NCI-H2081 treated with DMSO at 0.1 percent for 48 hours (cell line): ENCODE measurements at places on chromosomes 7 and 10.

- no peak for DNase-seq
Observed at GRCh38 chr10:22714479-22715289, at the start of gene PIP4K2A. TSS of gene PIP4K2A (minus strand) at chr10:22714578. CDS start at chr10:22714326, 252 bp downstream.

- DNase-seq = no peak
Observed at GRCh38 chr7:24931844-24932243, 48.1 kb downstream of the OSBPL3 start.

DNA sequence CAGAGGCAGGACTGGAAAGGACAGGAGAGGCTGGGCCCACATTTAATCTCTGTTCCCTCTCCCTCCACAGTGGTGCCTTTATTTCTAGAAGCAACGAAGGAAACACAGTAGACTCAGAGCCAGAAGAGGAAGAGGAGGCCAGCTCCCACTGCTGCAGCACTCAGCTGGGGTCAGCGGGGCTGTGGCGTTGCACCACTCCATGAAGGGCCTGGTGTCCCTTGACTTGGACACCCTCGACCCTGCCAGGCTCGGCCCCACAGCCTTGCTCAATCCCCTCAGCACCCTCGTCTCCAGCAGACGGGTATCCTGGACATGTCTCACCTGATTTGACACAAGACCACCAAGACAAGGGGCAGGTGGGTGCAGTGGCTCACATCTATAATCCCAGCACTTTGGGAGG lies 38.8 kb downstream of the PRKAG2 start:
- DNase-seq = no peak

GRCh38 chr7:144720149-144720548 lies 115.7 kb downstream of the TPK1 start:
- no peak for DNase-seq

GRCh38 chr7:71905821-71906220 lies 506.3 kb downstream of the CALN1 start:
- DNase-seq = no peak

DNA sequence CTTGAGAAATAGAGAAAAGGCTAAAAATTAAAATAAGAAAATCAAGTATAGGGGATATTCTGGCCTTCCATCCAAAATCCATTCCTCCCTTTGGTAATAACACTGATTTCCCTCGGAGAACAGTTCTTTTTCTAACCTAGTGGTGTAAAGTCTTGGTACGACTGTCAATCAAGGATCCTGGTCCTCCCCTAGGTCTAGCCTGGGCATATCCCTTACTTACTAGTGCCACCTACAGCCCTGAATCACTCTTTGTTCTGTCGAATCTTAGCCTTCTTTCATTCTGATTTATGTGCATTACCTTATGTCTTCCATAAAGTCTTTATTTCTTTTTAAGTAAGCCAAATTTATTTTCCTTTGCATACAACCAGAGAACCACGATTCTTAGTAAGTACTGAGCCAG lies 298.7 kb upstream of the LRRTM3 start:
- no peak for DNase-seq

DNA sequence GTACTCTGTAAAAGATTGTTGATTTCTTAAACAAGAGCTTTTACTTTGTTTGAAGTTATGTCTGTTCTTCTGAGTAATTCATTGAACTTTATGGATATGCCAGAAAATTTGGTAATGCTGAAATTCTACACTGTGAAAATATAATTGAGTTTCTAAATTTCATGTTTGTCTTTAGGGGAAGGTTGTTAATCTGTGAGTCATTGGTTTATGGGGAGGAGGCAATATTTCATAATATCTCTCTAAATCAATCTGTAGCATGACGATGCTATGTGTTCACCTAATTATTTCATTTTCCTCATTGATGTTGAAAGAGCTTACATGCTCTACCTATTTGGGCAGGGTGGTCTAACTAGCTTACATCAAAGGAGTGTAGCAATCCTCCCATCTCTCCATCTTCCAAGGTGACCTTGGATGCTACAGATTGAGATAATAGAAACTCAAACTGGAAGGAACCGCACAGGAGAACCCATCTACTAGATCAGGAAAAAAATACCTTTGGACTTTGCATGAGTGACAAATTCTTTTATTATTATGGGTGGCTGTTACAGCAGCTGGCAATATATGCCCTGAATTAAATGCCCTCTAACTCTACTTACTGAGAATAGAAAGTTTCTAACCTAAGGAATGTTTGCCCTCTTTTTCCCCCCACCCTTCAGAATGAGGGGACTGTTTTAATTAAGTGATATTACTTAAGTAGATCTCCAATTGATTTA lies 8.4 kb upstream of the SNX13 start:
- no peak for DNase-seq

DNA sequence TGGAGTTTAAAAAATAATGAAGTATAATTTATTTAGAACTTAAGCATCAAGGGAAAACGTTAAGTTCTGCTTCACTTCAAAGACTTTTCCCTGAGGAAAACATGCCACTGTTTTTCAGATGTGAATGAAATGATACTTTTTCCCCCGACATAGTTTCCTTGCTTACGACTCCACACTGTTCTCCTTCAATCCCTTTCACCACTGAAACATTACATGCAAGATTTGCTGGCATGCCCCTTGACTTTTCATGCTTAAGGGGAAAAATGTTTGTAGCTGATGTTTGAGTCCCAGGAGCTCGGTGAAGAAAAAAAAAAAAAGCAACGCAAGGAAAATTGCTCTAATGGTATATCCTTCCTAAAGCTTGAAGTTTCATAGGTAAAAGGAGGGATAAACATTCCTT lies 10.0 kb downstream of the GLI3 start:
- no peak for DNase-seq

- no peak for DNase-seq
Observed at GRCh38 chr10:43322769-43323168, 48.7 kb upstream of the FXYD4 start.

GRCh38 chr10:26513101-26513500 lies 75.0 kb downstream of the APBB1IP start:
- DNase-seq = no peak

DNA sequence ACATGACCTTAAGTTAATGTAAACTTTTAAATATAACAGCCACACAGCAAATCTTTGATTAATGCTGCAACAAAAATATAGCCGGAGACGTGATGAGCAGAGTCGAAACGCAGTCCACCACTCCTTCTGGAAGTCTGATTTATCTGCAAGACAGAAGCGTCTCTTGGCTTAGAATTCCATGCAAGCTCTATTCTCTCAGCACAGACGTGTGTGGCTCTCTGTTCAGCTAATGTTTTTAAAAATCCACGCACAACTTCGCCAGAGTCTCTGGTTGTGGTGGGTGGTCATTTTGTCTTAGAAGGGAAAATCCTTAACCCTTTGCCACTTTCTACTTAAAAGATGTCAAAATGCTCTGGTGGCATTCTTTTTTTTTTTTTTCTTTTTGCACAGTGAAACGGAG lies 438.0 kb upstream of the MGMT start:
- DNase-seq = no peak

DNA sequence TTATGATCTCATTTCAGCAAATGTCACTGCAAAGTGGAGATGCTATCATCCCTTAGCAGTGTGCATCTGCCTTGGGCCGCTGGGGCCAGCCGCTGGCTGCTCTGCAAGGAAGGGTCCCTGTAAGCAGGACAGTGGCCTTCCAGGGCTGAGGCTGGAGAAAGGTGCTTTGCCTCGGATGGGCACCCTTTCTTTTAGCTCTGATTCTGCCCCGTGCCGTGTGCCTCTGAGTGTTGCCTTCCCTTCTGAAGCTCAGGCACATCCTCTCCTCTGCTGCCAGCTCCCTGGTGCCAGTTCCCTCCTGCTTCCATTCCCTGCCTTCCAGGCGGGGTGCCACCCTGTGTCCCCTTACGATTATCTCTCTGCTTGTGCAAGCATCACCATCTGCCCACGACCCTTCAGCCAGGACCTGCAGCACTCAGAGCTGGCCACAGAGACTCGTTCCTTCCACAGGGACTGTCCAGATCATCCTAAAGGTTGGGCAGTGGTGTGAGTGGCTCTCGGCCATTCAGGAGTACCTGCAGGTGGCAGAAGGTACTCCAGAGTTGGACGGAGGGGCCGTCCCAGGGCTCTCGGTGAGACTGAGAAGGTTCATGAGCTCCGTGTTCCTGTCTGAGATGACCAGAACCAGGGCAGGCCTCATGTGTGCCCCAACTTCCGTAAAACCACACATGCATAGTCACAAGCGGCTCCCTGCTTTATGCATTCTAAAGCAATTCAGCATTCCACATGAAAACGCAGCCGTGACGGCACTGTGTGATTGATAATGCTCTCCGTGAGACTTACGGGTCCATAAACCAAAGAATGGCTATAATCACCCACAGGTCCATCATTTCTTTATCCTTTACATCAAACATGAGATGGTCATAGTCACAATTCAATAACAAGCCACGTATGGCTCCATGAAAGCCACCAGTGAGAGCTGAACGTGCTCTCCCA lies 371.4 kb downstream of the DNAJB6 start:
- no peak for DNase-seq

DNA sequence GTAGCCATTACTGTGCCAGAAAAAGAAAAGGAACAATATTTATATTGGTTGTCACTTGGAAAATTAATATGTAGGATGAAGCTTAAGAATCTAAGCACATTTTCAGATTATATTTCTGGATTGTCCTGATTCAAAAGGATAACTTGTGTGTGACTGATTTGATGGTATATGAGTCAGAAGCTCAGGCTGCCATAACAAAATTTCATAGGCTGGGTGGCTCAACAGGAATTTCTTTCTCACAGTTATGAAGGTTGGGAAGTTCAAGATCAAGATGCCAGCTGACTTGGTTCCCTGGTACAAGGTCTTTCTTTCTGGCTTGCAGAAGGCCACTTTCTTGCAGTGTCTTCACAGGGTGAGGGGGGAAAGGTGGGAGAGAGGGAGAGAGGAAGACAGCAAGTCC lies 108.5 kb downstream of the ST7 start:
- DNase-seq = no peak

GRCh38 chr10:8315619-8316021 lies 261.1 kb downstream of the GATA3 start:
- no peak for DNase-seq

DNA sequence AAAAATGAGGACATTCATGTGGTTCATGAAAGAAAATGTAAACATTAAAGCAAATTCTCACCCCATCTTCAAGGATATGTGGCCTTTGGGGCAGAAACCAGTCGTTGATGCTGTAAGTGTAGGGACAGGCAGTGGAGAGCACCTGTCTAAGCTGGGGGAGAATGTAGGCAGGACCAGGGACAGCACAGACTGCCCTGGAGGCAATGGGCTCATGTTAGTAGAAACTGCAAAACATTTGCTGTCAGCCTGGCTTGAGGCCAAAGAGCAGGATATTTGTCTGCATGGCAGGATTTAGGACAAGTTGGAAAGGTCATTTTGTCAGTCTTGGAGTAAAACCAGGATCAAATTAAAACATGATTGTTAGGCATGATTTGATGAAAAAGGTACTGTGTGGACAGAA lies 211.6 kb upstream of the AGK start:
- DNase-seq = no peak

DNA sequence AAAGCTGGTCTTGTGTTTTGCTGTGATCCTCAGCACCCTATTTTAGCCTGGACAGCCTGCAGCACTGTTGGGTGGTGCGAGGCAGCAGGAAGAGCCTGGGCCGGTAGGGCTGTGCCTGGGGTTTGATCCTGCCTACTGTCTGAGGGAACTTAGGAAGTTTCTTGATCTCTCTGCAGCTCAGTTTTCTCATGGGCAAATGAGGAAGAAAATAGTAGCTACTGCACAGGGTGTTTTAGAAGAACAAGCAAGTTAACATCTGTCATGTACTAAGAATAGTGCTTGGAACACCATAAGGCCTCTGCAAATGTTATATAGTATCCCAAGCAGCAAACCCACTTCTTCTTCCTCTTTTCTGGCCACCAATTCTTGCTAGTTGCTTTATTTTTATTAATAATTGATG lies 12.0 kb upstream of the AGR2 start:
- no peak for DNase-seq

GRCh38 chr10:97456034-97456685 lies 10.2 kb downstream of the ZDHHC16 start:
- no peak for DNase-seq

GRCh38 chr7:98187138-98187502 lies 24.1 kb upstream of the BHLHA15 start:
- no peak for DNase-seq

DNA sequence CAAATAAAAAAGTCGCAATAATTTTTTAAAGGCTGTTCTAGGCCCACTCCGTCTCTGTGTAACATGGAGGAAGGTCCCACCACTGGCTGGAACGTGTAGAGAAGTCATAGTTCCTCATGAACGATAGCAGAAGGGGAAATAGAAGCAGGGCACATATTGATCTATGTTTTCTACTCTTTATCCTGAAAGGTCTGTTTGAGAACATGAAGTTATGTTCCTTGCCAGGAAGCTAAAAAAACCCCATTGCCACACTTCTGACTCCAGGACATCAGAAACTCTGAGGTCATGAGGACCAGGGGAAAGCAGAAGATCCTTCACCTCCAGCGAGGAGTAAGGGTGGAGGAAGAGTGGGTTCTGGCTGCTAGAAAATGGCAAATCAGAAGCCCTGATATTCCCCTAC lies 10.8 kb downstream of the ANKRD22 start:
- no peak for DNase-seq

DNA sequence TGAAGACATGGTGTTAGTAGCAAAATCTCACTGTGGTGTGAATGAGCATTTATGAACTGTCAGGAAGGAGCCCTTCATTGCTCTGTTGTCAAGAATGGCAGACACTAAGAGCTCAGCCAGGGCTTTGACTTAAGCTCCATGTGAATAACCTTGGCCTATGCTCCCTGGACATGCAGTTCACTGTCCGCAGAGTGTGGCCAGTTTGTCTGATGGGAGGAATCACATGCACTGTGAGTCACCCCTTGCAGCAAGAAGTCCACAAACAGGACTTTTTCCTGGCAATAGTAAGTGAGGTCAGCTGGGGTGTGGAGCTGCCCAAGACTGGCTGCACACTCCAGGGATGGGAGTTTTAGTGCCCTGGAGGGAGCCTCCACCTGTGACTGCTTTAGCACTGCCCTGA lies 49.5 kb downstream of the ZNF37A start:
- no peak for DNase-seq

DNA sequence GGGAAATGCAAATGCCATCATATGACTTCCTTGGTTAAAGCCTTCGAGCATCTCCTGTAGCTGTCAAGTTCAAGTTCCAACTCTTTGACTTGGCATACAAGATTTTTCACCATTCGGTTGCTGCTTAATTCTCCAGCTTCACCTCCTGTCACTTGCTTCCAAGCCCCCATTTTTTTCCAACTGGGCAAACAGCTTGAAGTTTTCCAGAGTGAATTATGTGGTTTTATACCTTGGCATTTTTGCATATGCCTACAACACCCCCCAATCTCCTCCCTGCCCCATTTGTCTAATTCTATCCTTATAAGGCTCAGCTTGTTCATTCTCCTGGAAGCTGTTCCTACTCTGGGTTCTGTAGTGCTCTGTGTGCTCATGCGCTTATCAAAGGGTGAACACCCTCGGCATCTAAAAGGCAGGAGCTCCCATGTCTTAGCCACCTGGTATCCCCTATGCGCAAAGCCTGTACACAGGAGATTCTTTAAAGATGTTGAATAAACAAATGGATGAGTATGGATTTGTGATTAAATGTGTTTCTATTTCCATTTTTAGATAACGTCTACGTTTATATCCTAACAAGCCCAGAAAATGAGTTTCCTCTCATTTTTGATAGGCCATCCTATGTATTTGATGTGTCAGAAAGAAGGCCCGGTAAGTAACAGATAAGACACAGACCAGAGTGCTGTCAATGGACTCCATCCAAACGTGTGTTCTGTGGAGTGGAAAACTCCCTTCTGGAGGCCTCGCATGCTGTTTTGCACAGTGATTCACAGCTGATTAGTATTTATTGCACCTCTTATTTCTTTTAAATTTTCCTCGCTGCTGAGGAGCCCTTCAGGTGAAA lies 52.5 kb downstream of the CDHR3 start:
- DNase-seq = no peak
